ENCODE measurements at places on chromosomes 4 and X. TPM values are rescaled to one million over a fixed set of nuclear protein-coding genes. Genes with fewer than 3 reads are reported as not detected.

Gene NSUN7
- 8.0 TPM for total RNA-seq

GRCh38 chr4:59484944-59485343, 1715.2 kb upstream of the ADGRL3 start:
- DNase-seq: no peak
- no peaks in the 10 kb centered on the region for H3K36me3 ChIP-seq
- no peak overlapping the region for H3K27ac ChIP-seq
- no peak overlapping the region for H3K4me3 ChIP-seq

DNA sequence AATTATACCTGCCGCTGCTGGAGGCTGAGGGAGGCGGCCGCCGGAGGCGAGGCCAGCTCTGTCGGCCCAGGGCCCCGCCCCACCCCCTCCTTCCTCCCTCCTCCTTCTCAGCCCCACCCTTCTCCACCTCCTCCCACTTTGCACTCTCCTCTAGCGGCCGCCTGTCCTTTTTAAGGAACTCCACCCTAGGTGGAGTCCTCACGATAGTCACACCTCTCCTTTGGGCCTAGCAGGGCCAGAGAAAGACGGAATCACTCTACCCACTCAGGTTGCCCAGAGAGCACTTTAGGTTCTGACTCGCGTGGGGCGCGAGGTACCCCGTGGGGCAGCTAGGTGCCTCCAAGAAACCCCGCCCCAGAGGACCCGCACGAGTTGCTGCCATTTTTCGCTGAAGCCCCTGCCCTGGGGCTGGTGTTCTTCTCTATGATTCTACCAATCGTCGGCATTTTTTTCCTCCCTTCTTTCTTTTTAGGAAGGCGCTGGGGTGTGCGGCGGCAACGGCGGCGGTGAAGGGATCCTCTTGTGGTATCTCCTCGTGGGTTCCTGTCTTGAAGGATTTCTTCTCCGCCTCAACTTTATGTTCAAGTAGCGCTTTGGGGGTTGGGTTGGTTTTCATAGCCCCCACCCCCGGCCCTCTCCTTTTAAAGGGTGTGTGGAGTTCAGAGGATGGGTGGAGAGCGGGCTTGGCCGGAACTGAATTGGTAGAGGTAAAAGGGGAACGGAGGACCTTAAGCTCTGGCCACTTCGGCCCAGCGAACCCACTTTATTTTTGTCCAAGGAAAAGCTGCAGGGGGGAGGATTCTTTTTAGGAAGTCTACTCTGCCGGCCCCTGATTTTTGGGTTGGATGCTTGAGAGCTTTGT, at the start of gene KLF8:
Gene KLF8 (plus strand): TSS at position 136 of the 862 bp plus-strand sequence. CDS start 979 bp downstream, outside the sequence.
- H3K27me3 ChIP-seq: no peaks in the 10 kb centered on the region
- H3K4me3 ChIP-seq: peak within 1 kb of the TSS; percentile 58
- H3K27ac ChIP-seq: peak within 1 kb of the TSS; percentile 12
- DNase-seq: peak; percentile 58
- no peaks in the 10 kb centered on the region for H3K36me3 ChIP-seq

- H3K4me3 ChIP-seq: no peak overlapping the region
- H3K27me3 ChIP-seq: no peaks in the 10 kb centered on the region
- H3K4me1 ChIP-seq: no peaks in the 10 kb centered on the region
Observed at GRCh38 chrX:56963377-56963776, 32.0 kb downstream of the SPIN3 start.
